Vagina (tissue), 2 donors: ENCODE measurements at places on chromosomes 11 and 22.

- DNase-seq, result no peak
Measured at GRCh38 chr22:21948824-21949568, 3.7 kb downstream of the PPM1F start.

DNA sequence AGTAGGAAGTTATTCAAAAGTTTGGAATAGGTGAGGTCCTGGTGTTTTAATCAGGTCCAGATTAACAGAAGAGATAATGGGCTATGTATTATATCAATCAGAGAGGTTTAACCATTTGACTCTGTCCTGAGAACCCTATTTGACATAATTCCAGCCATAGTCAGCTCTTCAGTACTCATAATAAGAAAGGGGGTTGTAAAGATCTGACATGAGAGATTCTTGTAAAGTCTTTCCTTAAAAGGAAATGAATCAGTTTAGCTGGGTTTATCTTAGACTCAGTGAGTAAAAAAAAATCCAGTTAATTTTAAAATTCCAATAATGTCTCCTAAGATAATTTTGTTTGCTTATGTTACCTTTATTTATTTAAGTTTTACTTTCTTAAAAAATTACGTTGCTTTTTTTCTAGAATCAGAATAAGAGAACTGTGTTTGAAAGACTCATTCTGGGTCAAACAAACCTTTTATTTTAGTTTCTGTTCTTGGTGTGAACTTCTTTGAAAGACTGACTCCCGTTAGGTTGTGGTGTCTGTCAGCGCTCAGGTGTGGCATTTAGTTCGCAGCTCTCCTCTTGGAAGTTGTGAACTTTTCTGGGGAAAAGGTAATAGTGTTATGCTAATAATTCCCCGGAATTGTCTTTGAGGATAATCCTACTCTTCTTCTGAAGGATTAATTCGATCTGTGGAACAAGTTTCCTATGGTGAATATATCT lies 20.5 kb downstream of the NUCB2 start:
- DNase-seq, result no peak

DNA sequence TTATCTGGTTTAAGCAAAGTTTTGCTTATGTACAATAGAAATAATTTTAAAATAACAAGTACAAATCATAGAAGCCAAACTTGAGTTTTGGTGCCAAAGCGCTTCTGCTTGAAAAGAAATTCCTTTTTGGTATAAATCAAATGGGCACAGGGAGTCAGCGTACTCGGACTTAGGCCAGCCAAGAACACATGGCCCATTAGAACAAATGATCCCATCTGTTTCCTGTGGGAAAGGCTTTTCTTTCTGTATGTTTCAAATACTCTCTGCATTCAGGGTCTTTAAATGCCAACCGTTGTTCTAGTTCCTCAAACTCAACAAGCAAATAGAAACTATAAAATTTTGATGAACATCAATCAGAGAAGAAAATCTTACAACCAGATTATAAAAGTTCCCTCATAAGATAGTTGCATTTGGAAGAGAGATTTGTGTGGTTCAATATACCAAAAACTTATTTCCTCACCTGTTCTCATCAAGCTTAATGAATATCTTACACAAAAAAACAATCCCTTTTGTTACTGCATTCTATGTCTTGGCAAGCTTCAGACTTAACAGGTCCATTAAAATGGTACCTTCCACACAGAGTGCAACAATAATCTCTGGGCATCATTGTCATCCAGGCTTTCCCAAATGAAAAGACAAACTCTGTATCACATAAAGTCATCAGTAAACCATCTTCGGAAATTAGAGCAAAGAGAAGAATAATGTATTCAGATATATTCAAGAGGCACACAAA lies 739.8 kb upstream of the API5 start:
- DNase-seq, result no peak

DNA sequence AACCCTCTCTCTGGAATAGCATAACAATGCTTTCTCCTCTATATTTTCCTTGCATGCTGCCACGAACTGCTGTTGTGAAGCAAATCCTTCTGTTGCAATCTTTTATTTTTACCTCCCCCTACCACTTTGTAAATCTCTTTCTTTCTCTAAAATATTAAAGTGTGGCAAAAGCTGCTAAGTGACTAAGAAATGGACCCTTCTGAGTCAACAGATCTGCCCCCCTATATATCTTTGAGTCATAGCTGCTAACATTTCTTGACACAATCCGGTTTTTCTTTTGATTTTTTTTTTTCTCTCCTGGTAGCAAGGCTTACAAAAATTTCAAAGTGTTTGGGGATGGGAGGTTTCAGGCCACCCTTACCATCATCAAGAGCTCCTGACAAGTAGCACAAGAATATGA lies 39.0 kb upstream of the KIRREL3 start:
- DNase-seq, result no peak

GRCh38 chr11:131099746-131100145 lies 183.5 kb upstream of the SNX19 start:
- DNase-seq, result no peak

DNA sequence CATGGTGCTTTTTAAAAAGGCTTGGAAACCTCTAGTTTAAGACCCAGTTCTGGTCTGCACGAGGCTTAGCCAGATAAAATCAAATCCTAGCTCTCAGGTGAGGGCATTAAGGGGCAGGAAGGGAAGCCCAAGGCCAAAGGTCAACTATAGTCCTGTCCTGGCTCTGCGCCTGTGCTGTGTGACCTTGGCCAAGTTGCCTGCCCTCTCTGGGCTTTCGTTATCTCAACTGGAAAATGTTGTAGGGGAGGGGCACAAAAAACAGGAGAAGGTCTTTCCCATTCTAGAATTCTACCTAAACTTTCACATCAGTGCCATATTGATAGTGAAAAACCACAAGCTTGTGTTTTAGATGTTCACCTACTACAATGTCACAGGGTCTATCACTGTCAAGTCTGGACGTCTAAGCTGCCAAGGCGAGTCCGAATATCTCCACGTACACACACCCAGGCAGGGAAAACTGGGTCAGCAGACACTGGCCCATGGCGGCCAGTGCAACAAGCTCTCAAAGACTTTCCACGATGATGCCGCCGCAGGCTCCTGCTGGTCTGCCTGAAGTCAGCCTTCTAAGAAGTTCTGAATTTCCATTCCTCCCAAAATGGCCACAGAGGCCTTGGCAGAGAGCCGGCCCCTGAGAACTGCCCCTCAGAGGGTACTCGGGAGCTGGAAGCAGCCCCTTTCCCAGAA lies 18.0 kb downstream of the MN1 start:
- DNase-seq, result no peak

DNA sequence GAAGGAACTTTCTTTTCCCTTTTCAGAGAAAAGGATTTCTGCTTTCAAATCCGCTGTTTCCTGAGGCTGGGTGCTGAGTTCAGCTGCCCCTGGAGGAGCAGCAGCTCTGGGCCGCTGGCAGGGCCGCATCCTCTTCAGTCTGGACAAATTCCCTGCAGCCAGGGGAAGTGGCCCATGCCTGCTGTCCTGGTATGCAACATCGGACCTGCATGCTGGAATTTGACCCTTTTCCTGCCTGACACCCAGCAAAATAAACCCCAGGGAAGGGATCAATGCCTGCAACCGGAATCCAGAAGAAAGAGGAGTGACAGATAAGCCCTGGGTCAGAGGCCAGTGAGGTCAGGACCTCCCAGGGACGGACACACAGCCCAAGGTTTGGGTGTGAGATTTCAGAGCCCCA lies 54.1 kb upstream of the LINC01488 start:
- DNase-seq, result no peak

DNA sequence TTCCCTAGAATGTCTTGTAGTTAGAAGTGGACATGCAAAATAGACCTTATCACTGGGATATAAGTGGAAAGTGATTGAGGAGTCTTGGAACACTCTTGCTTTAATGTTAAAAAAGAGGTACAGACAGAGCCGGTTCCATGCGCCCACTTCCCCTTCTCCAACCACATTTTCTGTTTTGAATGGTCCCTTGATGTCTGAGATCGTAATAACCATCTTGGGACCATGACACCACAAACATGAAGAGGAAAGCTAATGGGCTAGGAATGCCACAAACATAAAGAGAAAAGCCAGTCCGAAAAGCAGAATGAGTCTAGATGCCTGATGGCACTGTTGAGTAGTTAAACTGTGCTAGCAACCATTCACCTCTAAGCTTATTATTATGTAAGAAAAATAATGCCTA lies 54.8 kb upstream of the SPON1 start:
- no peak for DNase-seq

DNA sequence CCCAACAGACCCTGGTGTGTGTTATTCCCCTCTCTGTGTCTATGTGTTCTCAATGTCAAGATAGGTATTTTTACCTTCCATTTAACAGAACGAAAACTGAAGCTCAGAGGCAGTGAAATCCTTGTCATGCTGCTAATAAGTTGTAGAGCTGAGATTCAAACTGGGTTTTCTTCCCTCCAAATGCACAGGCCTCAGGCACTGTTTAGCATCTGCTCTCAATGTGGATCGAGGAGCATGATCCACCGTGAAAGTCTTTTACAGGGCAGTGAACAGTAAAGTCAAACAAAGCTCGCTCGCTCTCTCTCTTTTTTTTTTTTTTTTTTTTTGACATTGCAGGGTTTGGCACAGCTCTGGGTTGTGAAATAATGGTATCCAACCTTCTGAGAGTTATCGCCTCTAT lies 401.0 kb upstream of the SYN3 start:
- no peak for DNase-seq

DNA sequence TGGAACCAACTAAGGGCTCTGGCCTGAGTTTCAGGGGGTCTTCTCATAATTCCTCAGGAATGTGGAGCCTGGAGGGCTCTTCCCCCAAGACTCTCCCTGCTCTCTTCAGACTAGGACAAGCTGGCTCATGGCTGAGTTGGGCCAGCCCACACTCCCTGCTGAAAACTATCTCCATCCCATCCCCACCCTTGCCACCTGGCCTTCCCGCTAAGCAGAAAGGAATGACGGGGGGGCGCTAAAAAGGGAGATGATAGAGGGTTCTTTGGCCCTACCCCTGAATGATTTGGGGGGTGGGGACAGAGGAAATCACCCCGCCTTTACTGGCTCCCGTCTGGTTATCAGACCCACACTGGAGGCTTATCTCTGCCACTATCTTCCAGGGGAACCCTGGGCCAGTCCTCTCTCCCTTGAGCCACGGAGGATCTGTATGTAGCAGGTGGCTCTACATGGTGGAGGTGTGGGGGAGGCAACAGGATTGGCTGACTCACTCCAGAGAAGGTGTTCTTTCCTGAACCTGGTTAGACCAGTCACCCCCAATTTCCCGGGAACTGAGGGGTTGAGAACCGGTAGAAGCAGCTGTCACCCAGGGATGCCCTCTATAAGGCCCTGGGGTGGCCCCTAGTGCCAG lies 5.7 kb downstream of the SMTN start:
- no peak for DNase-seq

- DNase-seq, result no peak
Measured at GRCh38 chr22:38424525-38425080, 30.4 kb downstream of the KCNJ4 start.

DNA sequence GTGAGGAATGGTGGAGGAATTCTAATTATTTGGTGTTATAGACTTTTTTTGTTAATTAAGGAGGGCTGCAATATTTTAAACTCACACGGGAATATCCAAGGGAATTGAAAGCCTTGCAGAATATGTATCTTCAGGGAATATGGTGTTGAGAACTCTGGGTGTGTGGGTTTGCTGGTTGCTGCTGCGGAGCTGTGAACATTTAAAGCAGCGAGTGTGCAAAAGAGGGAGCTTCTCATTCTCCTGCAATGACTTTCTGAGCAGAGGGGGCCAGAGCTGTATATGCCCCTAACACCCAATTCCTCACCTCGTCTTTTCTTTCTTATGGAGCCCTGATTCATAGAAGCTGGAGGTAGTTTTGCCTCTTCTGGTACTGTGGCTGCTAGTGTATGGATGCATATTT lies 217.7 kb downstream of the HIPK3 start:
- DNase-seq, result no peak

GRCh38 chr11:69008737-69009440 lies 4.2 kb downstream of the MRGPRF start:
- DNase-seq, result no peak

GRCh38 chr11:34443136-34443535 lies 4.4 kb downstream of the CAT start:
- no peak for DNase-seq

DNA sequence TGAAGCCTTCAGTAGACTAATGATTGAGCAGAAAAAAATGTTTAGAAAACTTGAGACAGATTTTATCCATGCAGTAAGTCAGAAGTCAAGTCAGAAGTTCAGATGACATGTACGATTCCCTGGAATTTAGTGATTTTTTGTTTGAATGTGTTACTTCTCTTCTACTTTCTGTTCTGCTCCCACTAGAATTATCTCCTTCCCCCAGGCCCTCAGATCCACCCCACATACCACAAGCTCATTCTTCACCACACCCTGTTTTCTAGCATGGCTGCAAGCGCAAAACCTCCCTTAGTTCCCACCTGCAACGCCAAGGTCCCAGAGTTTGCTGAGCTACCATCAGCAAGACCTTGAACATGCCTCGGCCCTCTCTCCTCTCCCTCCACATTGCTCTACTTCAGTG lies 64.1 kb downstream of the KCNJ1 start:
- no peak for DNase-seq

- DNase-seq, result no peak
Measured at GRCh38 chr11:63505857-63506528, at the start of gene LGALS12. TSS of gene LGALS12 (plus strand) at chr11:63506084. CDS start at chr11:63506459, 375 bp downstream.

GRCh38 chr22:49281467-49282340 lies 546.0 kb downstream of the BRD1 start:
- no peak for DNase-seq
